Stimulated activated CD8-positive, alpha-beta memory T cell treated with anti-CD3 and anti-CD28 coated beads, Interleukin-15, amount 100 ng/mL, for 24 hours (primary cell): ENCODE measurements at places on chromosomes 6 and 20.

DNA sequence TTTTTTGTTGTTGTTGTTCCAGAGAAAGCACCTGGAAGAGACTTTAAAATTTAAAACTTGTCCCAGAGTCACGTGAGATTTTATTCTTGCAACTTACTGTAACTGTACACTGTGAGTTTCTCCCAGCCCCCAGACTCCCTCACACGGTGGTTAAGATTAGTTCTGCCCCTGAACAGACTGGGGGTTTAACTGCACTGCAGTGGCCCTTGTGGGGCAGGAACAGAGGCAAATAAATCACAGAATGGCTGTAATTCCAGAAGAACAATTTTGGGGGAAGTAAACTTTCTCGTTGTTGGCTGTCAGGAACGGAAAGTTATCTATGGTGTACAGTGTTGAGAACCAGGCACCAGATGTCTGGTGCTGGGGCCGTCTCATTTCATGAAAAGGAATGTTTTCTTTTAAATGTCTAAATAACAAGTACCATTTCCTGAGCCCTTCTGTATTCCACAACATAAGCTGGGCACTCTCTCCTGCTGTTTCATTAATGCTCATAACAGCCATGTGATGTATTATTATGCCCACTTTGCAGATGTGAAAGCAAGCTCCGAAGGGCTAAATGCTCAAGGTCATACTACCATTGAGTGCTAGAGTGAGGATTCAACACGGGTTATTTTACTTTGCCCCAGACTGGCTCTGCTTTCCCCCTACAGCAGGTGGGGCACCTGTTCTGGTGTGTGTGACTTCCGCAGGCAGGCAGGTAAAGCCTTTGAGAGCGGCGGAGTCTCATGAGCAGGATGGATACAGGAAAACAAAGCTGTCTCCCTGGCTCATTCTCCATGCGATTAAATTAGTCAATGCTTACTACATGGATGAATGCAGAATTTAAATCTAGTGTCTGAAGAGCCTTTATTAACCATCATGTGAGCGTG is 30.5 kb downstream of the CNKSR3 start:
- no peak for DNase-seq

DNA sequence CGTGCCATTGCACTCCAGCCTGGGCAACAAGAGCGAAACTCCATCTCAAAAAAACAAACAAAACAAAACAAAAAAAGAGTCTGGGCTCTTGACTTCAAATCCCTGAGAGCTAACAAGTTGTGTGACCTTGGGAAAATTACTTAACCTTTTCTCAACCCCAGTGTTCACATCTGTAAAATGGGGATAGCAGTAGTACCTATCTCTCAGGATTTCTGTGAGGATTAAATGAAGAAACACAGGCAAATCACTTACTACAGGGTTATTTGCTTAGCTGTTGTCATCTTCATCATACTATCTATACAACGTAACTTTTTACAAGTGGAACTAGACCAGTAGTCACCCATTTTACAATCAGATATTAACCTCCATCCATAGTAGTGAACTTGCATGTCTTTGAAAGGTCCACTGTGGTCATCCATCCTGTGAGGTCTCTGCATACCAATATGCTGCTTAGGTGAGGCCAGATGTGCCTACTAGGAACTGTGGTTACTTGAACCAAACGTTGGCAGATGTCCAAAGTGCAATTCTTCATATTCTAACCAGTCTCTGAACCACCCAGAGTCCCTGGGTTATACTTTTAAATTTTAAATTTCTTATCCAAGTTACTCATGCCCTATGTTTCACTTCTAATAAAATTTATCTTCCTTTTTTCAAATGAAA is 128.9 kb upstream of the BEND3 start:
- DNase-seq: no peak

GRCh38 chr6:167341665-167342655 is 17.1 kb downstream of the TTLL2 start:
- DNase-seq: no peak

- DNase-seq: no peak
Observed at GRCh38 chr6:139175389-139175948, 40.6 kb downstream of the HECA start.

- no peak for DNase-seq
Observed at GRCh38 chr6:153590411-153590810, 448.6 kb upstream of the OPRM1 start.

- no peak for DNase-seq
Observed at GRCh38 chr6:133964052-133964451, 11.0 kb downstream of the TBPL1 start.

GRCh38 chr6:29627755-29628418 is 5.1 kb downstream of the GABBR1 start:
- no peak for DNase-seq

- no peak for DNase-seq
Observed at GRCh38 chr6:43657221-43657802, 12.5 kb downstream of the RSPH9 start.

GRCh38 chr6:31393932-31394331 is 9.5 kb upstream of the MICA start:
- no peak for DNase-seq

DNA sequence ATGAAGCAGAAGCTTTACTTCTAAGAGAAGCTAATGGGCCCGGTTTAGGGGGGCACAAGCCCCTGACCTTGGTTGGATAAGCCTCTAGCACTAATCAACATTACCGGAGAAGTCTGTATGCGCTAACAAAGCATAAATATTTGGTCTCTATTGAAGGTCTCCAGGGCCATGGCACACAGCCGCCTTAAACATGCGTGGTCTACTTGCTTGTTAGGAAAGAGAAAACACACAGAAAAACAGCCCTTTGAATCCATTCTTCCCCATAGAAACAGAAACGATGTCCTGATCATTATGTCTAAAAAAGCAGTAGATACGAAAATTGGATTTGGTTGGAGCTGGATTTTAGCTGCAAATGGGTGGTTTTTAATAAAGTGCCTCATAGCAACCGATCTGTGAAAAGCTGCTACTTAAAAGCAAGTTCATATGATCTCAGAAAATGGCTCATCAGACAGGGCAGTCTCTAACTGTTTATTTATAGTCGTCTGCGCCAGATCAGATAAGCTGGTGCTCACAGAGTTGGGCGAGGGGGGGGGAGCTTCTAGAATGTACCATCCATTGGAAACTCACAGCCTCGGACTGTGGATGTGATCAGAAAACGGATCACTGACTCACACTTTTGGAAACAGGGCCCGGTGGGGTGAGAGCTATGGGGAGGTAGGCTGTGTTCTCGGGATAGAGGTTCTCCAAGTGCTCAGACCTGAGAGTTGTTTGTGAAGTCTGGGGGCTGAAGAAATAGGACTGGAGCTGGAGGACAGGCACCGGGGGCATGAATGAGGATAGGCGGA is 35.3 kb upstream of the APCDD1L start:
- DNase-seq: no peak

GRCh38 chr6:151704383-151704782 is 103.1 kb upstream of the ESR1 start:
- DNase-seq: no peak

DNA sequence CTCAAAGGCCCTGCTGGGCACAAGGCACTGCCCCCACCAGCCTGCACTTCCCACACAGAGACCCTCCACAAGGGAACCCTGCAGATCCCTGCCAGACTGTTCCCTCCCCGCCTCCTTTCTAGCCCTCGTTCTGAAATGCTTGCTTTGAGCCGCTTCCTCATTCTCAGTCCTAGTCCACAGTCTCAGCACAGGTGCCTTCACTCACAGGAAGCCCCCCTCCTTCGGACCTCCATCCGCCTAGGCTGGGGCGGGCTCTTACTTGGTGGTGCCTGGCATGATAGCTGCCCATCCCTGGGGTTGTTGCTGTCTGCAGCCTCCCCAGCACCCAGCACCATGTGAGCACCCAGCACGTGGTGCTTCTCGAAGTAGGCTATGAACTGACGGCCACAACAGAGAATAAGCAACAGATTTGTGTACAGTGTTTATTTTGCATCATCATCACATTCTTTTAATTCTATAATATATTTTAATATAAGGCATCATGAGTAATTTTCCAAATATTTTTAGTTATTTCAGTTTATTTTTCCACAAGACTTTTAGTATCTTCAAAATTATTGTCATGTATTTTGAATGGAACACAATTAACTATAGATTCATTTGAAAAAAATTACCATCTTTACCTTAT is 12.3 kb downstream of the CST5 start:
- DNase-seq: no peak

DNA sequence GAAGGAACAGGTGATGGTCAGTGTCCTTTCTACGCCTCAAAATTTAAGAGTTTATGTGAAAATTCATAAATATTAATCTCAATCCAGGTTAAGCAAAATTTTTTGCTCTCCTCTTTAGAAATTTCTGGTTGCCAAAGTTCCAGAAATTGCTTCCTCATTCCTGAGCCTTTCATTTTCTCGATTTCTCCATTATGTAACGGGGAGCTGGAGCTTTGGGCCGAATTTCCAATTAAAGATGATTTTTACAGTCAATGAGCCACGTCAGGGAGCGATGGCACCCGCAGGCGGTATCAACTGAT is 35.8 kb upstream of the PRND start:
- DNase-seq: no peak

DNA sequence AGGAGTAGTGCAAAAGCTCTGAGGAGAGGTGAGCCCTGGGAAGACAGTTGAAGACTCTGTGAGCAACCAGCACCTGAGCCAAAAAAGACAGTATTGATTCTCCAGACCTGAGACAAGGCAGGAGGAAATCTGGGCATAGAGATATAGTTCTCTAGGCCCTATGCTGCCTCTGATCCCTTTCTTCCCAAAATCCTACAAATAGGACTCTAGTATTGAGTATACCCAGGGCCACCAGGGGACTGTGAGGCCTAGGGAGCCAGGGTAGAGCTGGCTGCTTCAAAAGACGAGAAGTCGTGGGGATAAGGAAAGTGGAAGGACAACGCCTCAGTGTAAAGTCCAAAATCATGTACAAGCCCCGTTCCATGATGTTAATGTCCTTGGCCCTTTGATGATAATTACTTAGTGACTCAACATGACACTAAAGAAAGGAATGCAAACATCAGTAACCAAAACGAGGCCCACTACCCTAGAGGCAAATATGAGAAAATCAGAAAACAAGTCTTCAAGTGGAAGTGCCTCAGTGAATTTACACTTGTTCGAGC is 197.3 kb upstream of the PROKR2 start:
- DNase-seq: no peak

DNA sequence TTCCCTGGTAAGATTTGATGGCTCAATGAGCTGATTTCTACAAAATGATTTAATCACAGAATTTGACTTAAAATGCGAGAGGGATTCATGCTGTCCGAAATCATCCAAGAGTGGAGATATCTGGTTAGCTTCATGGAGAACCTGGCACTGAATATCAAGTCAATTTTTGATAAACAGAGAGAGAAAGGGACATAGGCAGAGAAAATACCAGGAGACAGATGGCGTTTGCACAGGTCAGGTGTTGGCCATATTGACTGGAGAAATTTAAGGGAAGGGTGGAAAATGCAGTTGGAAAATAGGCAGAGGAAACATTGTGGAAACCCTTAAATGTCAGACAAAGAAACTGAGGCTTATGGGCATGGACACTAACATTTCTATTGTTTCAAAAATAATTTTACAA is 47.0 kb downstream of the BCAS1 start:
- DNase-seq: no peak

DNA sequence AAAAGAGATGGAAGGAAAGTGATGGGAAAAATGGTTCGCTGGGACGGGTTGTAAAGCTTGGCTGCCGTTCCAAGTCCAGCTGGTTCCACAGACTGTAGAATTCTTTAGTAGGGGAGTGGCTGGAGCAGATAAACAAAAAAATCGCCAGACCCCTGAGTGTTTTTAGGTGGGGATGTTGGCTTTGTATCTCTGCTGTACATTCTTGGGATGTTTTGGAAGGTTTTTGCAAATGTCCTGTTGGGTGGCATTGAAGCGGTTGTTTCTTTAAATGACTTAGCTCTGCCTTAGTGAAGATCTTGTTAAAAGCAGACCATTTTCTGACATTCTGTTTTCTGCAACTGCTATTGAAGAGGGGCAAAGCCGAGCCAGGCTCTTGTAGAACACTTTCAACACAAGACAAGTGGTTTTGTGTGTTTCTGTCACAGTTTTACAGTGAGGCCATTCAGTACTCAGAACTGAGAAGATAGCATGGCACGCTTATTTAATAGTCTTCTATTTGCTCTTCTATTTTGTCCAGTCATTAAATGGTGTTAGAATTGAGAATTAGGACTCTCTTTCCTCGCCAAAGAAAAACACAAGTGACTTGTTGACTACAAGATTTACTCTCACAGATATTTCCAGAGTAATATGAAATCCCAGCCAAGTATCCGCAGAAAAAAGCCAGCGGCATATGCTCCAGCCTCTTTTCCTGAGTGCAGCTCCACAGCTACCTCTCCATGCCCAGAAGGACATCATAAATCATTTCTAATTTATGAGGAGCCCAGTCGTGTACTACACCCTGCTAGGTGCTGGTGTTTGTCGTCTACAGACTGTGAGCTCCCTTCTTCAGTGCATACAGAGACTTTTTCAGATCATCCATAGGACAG is 65.8 kb downstream of the PHACTR2 start:
- DNase-seq: no peak

GRCh38 chr6:11366183-11366933 is 133.9 kb upstream of the NEDD9 start:
- DNase-seq: no peak

DNA sequence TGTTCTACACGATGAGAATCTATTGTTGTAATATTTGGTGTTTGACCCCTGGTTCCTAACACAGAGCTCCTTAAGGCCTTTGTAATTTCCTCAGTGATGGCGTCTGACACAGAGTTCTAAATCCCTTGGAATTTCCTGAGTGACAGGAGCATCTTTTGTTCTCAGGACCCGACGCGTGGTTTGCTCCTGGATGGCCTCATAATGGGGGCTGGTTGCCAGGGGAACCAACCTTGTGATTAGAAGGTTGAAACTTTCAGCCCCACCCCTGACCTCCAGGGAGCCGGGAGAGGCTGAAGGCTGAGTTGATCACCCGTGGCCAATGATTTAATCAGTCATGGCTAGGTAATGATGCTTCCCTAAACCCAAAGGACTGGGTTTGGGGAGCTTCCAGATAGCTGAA is 20.5 kb upstream of the ZNF133 start:
- DNase-seq: no peak

DNA sequence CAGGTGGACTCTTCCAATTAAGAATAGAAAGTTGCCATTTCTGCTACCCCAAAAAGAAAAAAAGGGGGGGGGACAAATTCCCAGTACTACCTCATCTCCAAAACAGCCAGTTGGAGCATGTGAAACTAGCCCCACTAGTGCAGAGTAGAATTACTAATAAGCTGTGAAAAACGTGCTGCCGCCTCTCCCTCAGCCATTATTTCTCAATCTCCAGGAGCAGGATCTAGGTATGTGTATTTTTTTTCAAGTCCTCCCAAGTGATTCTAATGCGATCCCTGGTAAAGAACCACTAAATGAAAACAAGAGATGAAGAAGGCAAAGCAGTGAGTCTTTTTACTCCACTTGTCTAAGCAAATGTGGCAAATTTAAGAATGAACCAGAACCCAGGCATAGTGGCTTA is 154.5 kb upstream of the SHLD1 start:
- no peak for DNase-seq

DNA sequence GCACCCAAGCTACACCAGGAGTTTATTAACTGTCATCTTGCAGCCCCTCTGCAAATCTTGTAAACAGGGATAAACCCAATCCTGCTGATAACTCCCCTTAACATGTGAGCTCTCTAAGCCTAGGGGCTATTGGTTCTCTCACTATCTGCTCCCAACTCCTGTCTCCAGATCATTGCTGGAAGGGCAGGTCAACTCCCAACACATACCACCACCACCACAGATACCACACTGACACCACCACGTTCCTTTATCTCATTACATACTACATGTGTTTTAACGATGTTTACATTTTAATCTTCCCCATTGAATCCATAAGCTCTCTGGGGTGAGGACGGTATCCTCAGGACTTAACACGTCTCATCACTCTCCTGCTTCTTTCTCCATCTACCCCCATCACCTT is 51.8 kb downstream of the SIM1 start:
- no peak for DNase-seq
